HS-27A (cell line): ENCODE measurements at places on chromosomes 12 and 14.

DNA sequence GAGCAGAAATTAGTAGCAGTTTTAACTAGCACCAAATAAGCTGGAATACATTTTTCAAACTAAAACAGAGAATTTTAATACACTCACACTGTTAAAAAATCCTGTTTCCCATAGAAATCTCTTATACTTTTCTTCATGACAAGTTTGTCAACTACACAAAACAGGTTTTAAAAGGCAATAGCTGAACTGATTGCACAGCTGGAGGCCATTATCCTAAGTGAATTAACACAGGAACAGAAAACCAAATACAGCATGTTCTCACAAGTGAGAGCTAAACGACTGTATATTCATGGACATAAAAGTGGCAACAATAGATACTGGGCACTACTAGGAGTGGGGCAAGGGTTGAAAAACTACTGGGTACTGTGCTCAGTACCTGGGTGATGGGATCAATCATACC, 11.6 kb upstream of the HAL start:
- DNase-seq = no peak

GRCh38 chr14:96088911-96089310, 49.7 kb downstream of the C14orf132 start:
- no peak for DNase-seq

- DNase-seq = no peak
Measured at GRCh38 chr12:24177889-24178288, 228.4 kb upstream of the SOX5 start.

DNA sequence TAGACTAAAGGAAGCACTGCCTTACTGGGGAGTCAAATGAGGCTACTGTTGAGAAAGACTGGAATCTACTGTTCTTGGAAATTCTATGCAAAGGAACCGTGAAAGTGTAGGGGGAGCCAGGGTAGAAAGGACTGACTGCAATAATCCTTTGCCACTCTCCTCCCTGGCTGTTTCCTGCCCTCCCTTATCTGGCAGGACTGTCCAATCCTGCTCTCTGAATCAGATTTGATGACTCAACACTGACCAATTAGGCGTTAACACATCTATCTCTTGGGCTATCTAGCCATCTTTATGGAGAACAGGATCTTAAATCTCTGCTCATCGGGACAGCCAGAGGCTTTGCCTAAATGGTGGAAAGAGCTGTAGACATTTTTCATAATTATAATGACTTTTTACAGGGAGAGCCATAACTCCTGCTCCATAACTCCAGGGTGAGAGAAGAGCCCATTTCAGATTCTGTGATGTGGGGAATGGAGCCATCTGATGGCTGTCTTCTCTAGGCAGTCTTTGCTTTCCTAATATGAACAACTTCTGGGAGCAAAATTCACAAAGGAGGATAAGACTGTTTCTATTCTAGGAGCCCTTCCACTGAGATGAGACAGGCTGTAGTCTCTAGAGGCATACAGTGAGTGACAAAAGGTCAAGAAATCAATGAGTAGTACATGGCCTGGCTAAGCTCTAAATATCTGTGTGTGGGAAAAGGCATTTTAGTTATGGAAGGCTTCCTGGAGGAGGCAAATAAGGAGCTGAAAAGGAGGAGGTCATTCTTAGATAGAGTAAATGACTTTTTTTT, 68.9 kb upstream of the CISTR start:
- DNase-seq = no peak

- no peak for DNase-seq
Measured at GRCh38 chr12:62290846-62291245, 30.6 kb downstream of the USP15 start.

DNA sequence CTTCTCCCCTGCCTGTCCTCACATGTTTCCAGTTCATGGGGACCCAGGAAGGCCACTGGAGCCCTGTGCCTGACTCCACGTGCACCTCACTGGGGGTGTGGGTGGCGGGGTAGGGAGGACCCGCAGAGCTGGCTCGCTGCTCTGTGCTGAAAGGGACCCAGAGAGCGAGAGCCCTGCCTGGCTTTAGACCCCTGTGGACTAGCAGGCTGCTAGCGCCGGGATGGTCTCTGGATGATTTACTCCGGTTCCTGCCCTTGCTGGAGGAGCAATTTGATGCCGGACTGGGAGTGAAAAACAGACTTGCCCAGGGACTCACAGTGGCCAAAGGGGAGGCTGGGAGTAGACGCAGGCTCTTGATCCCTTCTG, 49.0 kb downstream of the NTF3 start:
- DNase-seq = no peak

DNA sequence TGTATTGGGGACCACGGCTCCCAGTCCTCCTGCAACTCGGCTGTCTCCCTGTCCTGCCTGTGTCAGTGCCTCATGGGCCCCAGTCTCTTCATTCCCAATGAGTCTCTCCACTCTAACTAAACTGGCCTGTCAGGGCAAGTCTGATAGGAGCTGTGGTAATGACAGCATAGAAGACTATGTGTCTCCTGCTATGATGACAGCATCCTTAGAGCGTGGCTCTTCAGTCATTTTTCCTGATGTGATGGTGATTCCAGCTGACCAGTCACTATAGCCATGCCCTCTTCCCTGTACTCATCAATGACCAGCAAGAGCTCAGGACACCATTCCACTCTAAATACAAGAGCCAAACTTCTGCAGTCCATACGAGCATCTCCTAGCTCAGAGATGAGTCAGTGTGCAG, 339.8 kb downstream of the PCNX1 start:
- DNase-seq = no peak

- DNase-seq = no peak
Measured at GRCh38 chr14:90577661-90578282, 180.9 kb downstream of the CALM1 start.

DNA sequence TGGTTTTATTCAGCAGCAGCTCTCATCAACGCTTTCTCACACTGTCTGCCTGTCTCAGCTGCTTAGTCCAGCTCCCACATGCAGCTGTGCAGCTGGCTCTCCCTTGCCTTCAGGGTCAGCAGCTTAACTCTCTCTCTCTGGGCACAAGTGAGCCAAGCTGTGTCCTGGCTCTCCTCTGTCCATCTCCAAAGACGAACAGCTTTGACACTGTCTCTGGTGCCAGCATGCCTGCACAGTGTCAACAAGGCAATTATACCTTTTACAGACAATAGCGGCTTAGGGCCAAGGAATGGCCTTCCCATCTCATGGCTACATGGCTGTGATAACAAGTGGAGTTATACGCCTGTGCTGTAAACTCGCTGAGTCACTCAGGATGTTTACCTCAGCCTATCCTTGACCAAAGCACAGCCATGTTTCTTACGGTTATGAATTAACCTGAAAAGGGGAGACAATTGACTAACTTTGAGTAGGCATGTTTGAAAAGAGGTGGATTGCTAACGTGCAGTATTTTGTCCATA, 38.4 kb upstream of the MANSC4 start:
- no peak for DNase-seq

- DNase-seq = no peak
Measured at GRCh38 chr12:108475396-108475795, 39.7 kb upstream of the FICD start.

DNA sequence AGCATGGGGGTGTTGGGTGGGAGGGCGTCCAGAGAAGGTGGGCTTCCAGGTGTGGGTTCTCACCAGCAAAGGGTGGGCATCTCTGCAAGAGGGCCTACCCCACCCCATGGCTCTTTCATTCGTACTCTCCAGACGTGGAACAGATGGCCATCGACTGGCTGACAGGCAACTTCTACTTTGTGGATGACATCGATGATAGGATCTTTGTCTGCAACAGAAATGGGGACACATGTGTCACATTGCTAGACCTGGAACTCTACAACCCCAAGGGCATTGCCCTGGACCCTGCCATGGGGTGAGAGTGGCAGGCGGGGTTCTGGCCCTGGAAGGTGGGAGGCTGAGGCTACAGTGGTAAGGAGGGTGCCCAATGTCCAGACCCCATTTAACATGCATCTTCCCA, 6.7 kb upstream of the LRP1-AS start:
- DNase-seq = no peak

DNA sequence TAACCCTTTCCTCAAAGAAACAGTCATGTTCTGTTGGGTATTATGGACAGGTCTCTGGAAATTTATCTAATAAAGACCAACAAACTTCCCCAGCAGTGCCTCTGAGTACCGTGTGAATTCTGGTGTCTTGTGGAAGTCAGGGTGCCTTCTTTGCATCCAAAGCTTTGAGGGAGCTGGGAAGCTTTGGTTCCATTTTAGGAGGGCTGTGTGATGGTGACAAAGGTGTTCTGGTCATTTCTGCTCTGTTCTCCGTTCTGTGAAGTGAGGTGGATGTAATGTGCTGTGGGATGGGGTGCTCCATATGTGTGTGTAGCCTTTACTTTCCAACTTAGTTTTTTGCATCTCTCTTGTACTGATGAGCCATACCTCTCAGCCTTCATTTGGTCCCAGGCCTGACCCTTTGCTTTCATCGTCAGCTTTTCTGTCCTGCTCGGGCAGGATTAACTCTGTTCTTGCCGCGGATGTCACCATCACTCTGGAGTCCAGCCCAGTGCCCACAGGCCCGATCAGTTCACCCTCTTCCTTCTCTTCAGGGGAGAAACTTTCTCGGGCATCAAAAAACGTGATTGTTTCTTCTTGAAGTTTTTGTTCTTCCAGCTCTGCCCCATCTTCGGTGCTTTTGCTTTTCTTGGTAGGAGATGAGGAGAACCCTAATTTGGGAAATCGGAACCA, 13.2 kb downstream of the PLD4 start:
- no peak for DNase-seq

- no peak for DNase-seq
Measured at GRCh38 chr12:22126758-22127157, 80.7 kb downstream of the CMAS start.

DNA sequence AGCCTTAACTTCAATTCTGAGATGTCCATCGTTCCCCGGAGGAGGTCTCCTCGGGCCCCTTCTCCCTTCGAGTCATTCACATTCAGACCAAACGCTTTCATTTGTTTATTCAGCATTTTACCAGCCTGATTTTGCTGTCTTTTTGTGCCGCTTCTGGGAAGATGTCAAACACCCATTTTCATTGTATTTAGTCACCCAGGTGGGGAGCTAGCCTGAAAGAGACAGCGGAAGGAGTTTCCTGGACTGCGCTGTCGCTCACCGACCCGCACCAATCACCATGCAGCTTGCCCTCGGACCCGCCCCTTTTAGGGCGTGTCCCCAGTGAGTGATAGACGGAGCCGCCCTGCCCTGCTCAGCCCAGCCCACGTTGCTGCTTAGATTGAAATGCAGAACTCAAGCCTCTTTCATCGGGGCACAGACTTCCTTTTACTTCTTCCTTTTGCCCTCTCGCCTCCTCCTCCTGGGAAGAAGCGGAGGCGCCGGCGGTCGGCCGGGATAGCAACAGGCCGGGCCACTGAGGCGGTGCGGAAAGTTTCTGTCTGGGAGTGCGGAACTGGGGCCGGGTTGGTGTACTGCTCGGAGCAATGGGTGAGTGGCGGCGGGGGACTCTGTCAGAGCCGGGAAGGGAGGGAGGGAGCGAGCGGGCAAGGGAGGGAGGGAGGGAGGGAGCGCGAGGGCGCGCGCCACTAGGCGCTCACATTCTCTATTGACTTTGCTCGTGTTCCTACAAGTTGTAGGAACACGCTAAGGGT, at the start of gene PAX9:
TSS of gene PAX9 (plus strand) at position 355 of the 752 bp plus-strand sequence. CDS start at position 585, 230 bp downstream.
- peak; percentile 69 for DNase-seq

DNA sequence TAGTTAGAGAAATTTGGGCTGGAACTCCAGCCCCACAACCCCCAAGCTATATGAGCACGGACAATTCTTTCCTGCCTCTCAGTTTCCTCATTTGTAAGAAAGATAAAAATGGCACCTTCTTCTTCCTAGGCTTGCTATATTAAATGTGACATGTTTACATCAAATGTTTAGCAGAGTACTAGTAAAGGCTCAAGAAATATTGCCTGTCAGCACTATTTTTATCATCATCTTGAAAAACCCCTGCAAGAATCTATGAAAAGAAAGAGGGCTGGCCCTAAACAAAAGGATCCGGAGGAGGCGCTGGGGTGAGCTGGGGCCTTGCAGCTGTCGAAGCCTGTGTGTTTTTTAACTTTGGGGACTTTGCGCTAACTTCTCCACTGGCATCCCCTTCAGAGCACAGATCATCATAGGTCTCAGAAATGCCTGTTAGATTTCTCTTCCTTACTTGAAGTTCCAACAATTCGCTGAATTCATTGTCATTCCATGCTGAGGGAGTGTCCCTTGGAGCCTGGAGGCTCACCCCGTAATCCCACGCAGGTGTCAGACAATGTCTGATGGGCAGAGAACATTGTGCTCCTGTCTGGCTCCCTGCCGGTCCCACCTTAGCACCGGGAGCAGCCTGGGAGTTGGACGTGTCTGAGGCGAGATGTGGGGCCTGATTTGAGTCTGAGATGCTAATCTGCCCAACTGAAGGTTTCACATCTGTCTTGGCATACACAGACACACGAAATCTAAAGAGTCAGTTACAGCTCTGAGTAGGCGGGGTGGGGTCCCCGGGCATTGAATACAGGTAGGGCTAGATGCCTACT, 206.8 kb downstream of the NUAK1 start:
- DNase-seq = no peak

- DNase-seq = no peak
Measured at GRCh38 chr14:65252482-65253255, 150.4 kb upstream of the MAX start.

DNA sequence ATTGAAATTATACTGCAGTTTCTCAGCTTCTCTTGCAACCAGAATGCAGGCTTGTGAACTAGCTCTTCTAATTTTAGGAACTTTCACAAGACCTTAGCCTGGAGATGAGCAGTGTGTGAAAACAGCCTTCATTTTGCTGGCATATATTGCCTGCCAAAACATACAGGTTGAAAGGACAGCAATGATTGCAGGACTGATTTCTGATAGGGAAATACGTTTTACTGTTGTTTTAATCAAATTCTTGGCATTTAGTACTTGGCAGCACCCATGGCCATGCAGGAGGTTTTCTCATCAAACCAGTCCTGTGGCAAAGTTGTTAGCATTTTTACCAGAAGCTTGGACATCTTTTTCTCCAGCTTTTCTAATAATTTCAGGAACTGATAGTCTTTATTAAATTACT, 91.9 kb upstream of the MUCL1 start:
- DNase-seq = no peak

- DNase-seq = no peak
Measured at GRCh38 chr12:78316631-78317468, 486.2 kb downstream of the NAV3 start.

- DNase-seq = no peak
Measured at GRCh38 chr14:69055999-69056788, 77.1 kb upstream of the ACTN1 start.

DNA sequence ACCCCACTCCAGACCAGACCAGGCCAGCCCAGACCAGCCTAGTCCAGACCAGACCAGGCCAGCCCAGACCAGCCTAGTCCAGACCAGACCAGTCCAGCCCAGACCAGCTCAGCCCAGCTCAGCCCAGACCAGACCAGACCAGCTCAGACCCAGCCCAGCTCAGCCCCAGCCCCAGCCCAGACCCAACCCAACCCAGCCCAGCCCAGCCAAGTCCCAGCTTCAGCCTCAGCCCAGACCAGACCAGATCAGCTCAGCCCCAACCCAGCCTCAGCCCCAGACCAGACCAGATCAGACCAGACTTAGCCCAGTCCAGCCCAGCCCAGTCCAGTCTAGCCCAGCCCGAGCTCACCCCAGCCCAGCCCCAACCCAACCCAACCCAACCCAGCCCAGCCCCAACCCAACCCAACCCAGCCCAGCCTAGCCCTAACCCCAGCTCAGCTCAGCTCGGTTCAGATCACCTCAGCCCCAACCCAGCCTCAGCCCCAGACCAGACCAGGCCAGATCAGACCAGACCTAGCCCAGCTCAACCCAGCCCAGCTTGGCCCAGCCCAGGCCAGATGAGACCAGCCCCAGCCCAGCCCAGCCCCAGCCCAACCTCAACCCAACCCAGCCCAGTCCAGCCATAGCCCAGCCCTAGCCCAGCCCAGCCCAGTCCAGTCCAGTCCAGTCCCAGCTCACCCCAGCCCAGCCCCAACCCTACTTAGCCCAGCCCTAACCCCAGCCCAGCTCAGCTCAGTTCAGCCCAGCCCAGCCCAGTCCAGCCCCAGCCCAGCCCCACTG, 204.7 kb downstream of the BCL11B start:
- DNase-seq = no peak

- DNase-seq = no peak
Measured at GRCh38 chr12:5632453-5632852, 200.5 kb downstream of the NTF3 start.
